Fibroblast of skin of right quadriceps (primary cell): ENCODE measurements at places on chromosomes 1 and 21.

GRCh38 chr1:228163007-228163753 lies 2.4 kb upstream of the IBA57 start:
- peak; percentile 22 for DNase-seq

DNA sequence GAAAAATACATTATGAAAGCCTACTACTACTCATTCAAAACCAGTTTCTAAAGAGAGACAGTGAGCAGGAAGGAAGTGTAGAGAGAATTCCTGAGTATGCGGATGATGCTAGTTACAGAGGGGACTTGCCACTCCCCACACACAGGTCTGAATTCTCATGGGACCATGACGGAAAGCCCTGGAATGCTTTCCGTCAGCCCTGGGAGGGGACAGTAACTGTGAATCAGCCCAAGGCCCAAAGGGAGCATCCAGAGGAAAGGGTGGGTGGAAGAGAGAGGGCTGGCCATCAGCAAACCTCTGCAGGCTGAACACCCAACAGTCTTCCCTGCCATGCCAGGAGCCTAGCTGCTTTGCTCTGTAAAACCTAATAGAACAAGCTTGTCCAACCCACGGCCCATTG lies 36.4 kb downstream of the RCSD1 start:
- DNase-seq, result peak; percentile 92

DNA sequence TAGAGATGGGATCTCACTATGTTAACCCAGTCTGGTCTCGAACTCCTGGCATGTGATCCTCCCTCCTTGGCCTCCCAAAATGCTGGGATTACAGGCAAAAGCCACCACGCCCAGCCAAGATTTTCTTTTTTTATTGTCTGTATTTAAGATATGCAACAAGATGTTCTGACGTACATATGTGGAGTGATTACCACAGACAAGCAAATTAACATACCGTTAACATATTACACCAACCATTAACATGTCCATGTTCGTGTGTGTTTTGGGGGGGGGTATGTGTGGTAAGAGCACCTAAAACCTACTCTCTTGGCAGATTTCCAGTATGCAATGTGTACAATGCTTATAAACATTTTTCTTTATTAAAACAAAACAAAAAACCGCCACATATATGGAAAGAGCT lies 10.6 kb upstream of the KCNE2 start:
- no peak for DNase-seq

GRCh38 chr1:246381452-246381851 lies 125.6 kb downstream of the SMYD3 start:
- DNase-seq, result no peak

- no peak for DNase-seq
These were observed 168.5 kb upstream of the ZC3H12A start for GRCh38 chr1:37305841-37306240.

- peak; percentile 44 for DNase-seq
These were observed 114.2 kb downstream of the ZC3H11B start for GRCh38 chr1:219498666-219499065.

GRCh38 chr1:173302890-173303829 lies 96.0 kb upstream of the TNFSF4 start:
- DNase-seq, result no peak

GRCh38 chr1:45172005-45172404 lies 34.4 kb downstream of the ZSWIM5 start:
- DNase-seq, result no peak

DNA sequence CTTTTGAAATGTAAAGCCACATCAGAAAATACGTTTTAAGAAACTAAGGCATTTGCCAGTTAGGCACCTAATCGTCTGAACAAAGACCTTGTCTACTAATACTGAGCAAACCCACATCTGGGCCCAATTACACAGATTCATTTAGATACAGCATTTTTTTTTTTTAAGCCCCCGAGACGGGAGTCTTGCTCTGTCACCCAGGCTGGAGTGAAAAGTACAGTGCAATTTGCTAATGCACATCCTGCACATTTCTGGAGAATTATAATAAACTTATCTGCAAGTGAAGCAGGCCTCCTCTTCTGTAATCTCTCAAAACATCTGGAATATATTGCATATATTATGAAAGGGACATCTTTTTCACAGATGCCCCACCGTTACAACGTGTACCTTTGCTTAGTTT lies 3.3 kb downstream of the RSRP1 start:
- peak; percentile 28 for DNase-seq

DNA sequence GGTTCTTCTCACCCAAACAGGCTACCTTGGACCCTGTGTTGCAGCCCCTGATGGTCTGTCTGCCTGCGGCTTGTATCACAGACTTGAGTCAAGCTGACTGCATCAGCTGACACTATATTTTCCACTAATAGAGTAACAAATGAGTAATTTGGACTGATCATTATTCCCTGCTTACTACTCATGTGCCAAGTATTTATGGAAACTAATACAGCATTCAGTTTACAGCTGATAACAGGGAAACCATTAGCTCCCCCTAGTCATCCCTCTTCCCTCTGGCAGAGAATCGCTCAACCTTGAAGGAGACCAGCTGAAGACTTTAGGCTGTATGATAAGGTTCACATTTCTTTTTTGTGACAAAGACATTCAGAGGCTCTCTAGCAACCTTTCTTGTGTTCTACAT lies 116.6 kb upstream of the SYT6 start:
- peak; percentile 4 for DNase-seq

DNA sequence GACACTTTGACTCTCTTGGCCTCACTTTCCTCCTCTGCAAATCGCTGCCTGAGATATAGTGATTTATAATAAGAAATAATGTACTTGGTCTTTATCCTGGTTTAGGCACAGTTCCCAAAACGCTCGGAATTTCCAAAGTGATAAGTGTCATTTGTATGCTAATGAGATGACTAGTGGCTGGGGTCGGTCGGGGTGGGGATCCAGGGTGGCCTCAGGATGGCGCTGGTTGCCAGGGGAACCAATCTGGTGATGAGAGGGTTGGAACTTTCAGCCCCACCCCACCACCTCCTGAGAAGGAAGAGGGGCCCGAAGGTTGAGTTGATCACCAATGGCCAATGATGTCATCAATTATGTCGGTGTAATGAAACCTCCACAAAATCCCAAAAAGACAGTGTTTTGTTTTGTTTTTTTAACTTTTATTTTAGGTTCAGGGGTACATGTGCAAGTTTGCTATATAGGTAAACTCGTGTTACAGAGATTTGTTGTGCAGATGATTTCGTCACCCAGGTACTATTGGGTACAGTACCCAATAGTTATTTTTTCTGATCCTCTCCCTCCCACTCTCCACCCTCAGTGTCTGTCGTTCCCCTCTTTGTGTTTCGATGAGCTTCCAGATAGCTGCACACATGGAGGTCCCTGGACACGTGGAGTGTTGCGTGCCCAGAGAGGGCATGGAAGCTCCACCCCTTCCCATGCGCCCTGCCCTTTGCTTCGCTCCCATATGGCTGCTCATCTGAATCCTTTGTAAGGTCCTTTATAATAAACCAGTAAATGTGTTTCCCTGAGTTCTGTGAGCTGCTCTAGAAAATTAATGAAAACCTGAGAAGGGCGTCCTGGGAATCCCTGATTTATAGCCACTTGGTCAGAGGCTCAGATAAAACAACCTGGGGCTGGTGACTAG lies 97.2 kb downstream of the KCNN3 start:
- no peak for DNase-seq

- no peak for DNase-seq
These were observed 61.2 kb downstream of the RGS4 start for GRCh38 chr1:163130225-163130856.

DNA sequence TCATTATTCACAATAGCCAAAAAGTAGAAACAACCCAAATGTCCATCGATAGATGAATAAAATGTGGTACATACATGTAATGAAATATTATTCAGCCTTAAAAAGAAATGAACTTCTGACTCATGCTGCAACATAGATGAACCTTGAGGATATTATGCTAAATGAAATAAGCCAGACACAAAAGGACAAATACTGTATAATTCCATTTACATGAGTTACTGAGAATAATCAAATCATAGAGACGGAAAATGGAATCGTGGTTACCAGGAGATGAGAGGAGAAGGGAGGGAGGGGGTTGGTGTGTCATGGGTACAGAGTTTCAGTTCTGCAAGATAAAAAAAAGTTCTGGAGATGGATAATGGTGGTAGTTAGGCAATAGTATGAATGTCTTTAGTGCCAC lies 184.1 kb downstream of the PSMG1 start:
- peak; percentile 57 for DNase-seq

- no peak for DNase-seq
These were observed 31.7 kb downstream of the ARHGAP29 start for GRCh38 chr1:94205639-94206038.
